ENCODE measurements at places on chromosomes 3 and 15.

DNA sequence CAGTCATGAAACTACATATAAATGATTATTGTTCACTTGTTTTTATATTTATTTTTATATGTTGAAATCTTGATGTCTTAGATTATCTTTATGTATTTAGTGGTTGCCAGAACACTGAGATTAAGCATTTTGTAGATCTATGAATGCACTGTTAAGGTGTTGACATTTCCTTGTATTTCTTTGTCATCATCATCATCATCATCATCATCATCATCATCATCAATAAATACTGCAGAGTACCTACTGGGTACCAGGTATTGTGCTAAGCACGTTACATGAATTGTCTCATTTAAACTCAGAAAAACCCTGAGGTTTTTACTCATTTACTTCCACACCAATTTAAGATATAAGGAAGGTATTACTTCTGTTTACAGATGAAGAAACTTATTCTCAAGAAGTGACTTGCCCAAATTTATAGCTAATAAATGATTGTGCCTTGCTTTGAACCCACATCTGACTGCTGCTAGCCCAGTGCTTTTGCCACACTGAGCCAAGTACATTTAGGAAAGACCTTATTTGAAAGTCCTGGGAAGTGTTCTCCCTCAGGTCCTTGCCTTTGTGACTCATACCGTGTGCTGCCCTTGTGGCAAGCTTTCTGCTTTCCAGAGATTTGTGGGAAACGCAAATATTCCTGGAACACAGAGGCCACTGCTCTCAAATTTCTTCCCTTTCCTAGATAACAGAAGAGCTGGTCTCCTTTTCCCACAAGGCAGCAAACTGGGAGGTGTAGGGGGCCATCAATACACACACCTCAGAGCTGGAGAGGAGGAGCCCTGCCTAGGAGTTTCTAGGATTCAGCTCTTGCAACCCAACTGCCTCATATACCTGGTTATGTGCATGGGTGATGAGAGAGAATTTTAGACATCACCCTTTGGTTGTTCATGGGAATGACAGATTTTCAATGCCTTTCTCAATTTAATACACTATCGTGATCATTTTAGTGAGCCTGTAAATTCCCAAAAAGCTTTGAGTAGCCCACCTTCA lies 115.4 kb upstream of the C15orf61 start:
- no peak for DNase-seq

- DNase-seq, result peak; percentile 16
These were observed 35.4 kb downstream of the SLCO2A1 start for GRCh38 chr3:133994166-133994890.

- no peak for DNase-seq
These were observed 3.3 kb upstream of the LRTM1 start for GRCh38 chr3:54931182-54931581.

DNA sequence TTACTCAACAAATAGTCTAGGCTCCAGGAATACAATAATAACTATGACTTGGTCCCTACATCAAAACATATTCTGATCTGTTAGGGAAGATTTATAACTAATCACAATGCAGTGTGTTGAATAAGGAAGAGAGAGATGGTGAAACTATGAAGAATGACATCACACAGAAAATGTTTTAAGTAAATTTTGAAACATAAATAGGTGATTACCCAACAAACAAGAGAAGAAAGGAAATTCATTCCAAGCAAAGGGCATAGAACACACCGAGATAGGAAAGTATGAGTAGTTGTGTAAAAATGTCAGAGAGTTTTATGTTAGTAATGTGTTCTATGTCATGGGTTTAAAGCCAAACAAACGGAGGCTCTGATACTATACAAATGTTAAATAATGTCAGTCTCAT lies 13.4 kb downstream of the SEC62 start:
- no peak for DNase-seq

- no peak for DNase-seq
These were observed 25.0 kb downstream of the CTNNB1 start for GRCh38 chr3:41224120-41224806.
